ENCODE measurements at places on chromosomes 2 and 18. TPM values are rescaled to one million over a fixed set of nuclear protein-coding genes. Genes with fewer than 3 reads are reported as not detected.
A peak's percentile ranks its signal among the peaks of the same experiment; 100 is the strongest.

DNA sequence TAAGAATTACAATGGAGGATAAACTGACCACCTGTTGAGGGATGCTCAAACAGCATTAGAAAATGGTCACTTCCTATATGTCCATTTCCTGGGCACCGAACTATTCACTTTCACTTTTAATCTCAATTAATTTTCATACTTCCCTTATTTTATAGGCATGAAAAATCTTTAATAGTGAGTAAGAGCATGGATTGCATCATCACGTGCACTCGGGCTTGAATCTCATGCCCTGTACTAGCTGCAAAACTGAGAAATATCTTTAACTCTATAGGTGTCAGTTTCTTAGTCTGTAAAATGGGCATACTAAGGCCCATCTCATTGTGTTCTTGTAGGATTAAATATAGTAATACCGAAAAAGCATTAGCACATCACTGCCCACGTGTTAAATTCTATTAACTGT is 183.9 kb upstream of the FIGN start:
- no peak for DNase-seq

- DNase-seq: no peak
These were observed 138.6 kb downstream of the BCL2 start for GRCh38 chr18:63180971-63181376.

DNA sequence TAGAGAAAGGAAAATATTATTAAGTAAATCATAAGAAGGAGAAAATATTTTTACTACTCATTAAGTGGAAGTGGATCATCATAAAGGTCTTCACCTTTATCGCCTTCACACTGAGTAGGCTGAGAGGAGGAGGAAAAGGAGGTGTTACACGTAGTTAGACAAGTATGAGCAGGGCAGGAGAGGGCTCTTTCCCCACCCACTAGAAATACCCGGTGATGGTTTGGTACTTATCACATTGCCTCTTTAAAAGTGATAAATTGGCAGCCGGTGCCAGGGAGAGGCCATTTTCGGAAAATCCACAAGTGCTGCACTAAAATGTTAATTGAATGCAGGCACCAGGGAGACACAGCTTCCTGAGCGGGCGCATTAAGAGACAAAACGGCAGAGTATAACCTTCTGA is 598.7 kb upstream of the SOX11 start:
- DNase-seq: no peak

DNA sequence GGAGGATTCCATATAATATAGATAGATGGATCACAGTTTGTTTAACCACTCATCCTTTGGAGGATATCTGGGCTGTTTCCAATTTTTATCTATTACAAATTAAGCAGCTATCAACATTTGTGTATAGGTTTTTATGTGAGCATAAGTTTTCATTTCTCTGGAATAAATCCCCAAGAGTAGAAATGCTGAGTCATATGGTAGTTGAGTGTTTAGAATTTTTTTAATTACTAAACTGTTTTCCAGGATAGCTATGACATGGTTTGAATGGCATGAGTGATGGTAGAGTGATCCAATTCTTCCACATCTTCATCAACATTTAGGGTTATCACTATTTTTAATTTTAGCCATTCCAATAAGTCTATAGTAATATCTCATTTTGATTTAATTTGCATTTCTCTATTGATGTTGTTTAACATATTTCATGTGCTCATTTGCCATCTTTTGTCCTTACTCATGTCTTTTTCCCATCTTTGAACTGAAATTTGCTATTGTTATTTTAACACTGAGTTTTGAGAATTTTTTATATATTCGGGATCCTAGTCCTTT is 31.4 kb downstream of the ABCB11 start:
- DNase-seq: no peak

DNA sequence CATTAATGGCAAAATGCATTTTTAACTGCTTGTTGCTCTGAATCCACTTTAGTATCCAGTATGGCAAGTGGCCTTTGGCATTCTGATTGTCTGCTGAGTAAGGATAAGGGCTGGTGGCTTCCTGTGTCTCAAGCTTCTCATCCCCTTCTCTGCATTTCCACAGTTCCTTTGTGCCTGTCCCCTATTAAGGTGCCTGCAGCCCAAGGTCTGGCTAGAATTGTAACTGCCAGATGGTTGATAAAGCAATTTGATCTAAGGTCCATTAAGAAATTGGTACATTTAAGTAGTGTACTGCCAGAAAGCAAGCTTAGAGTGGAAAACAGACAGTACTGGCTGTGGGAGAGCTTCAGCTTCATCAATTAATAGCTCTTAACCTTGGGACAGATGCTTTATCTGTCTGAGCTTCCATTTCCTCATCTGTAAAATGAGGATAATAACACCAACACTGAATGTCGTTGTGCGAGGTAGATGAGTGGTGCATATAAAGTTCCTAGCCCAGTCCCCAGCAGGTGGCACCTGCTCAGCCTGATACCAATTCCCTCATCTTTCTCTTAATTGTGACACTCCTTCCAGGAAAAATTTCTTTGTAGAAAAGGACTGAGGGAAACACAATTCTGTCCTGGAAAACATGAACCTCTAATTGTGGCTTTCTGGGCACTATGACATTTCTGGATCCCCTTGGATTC is 570.6 kb upstream of the GCFC2 start:
- DNase-seq: no peak

GRCh38 chr2:128304330-128304714 is 14.3 kb downstream of the HS6ST1 start:
- DNase-seq: no peak

Gene GPR75
- 2.6 TPM for total RNA-seq

GRCh38 chr2:138087751-138088593 is 123.7 kb downstream of the HNMT start:
- no peak for DNase-seq

Gene BBS5
- total RNA-seq: 11.8 TPM

DNA sequence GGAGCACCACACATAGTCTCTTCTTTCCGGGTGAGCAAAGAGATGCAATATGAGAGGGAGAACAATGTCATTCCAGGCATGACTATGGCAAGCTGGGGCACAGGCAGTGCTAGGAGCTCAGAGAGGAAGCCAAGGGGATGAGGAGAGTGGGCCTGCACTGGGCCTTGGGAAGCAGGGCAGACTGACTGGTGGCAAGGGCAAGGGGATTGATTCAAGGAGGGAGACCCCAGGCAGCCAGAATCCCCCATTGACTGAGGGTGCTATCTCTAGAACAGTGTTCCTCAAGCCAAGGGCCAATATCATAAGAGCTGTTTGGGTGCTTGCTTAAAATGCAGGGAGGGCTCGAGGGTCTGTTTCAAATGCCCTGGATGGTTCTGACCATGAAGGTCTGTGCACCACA is 36.1 kb downstream of the MARCO start:
- no peak for DNase-seq

Gene REG3A
- total RNA-seq: not detected

DNA sequence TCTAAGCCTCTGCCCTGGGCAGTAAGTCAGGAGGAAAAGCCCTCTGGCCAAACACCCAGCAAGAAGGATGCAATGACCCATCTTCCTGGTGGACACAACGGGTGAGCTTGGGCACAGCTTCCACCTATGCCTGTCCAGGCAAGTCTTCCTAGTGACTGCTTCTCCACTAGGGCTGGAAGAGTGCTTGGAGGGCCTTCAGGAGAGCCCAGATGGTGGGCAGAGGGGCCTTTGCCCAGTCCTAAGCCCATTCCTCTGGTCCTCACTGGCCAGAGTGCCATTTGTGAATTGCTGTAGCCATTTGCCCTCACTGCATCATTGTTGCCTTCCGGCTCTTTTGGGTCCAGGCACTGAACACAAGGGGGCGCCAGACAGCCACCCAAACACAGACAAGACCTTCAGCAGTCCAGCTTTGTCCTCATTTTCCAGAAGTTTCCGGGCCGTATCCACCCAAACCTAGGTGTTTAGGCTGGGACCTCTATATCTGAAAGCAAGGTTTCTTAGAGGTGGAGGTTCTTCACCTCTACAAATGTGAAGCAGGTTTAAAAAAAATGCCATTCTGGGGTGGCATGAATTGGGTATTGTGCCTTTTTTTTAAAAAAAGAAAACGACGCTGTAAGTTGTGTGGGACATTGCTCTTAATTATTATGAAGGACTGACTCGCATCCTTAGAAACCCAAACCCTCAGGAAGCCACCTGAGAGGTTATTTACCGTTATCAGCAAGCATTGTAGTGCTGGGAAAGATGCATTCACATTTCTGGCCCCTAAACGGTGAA is 29.5 kb downstream of the PAX8 start:
- peak; percentile 67 for DNase-seq

DNA sequence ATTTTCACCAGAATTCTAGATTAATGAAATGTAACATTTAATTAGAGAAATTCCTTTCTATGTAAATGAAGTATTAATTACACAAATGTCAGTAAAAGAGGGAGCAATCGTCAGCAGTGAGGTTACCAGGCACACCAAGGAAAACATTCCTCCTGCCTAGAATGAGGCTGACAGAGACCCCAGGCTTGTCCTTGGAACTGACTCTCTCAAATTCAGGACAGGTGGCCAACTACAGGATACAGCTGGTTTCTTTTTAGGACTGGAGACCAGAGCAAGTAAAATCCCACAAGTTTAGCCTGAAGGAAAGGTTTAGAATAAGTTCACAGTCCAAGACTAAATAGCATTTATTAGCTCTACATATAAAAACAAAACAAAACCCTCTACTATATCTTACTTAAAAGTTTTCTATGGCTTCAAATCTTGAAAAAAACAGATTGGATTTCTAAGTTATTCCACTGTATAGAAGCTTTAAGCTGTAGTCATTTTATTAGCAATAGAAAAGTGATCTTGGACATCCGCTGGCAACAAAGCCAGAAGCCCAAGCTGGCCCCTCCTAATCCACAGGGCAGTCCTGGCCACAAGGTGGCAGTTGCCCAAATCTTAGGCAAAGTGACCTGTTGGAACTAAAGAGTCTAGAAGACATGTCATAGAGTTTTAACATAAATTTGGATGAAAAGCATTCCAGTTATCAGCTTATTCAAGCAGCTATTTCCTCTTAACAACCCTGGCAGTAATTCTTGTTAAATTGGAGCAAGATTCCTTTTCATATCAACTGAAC is 81.0 kb downstream of the SP3 start:
- peak; percentile 46 for DNase-seq

Gene ATP9B
- total RNA-seq: 43.4 TPM

Data from ovary (tissue), 10 donors.